NCI-H1105 treated with DMSO at 0.1 percent for 48 hours (cell line): ENCODE measurements at places on chromosomes 13 and 19.

- peak; percentile 43 for DNase-seq
These were observed 12.7 kb downstream of the EHD2 start for GRCh38 chr19:47725759-47726401.

DNA sequence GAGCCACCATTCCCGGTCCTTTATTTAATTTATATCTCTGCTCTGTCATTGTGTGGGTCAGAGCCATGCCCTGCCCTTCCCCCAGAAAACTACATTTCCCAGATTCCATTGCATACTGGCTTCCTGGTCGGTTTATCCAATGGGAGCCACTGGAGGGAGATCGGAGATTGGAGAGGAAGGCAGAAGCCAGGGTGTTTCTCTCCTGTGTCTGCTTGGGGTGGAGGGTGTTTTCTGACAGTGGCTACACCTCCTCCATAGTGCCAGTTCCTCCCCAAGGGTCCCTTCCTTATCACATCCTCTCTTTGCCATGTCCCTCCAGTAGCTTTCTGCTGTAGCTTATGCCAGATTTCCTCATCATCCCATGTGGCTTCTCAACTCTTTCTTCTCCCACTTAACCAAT lies 19.0 kb downstream of the OLFM2 start:
- peak; percentile 12 for DNase-seq

DNA sequence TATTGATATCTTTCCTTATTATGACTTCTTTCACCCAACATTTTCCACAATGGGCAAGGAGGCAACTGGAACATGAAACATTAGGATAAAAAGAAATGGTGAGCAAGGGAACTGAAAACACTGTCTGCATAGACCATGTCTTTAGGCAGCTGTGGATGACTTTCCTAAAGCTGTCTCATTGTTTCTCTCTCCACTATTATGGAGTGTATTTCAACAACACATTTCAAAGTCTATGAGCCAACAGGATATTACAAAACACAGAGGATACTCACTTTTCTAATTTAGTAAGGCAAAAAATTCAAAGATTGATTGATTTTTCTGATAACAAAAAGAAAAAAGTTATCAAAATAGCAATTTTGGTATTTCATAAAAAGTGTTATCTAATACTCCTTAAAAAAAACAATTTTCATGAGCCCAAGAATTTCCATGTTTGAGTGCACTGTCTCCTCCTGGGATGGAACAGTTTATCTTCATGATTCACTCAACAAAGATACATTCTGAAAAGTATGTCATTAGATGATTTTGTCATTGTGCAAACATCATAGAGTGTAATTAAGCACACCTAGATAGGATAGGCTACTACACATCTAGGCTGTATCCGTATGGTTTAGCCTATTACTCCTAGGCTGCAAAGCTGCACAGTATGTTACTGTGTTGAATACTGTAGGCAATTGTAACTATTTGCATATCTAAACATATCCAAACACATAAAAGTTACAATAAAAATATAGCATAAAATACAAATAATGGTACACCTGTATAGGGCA lies 1568.4 kb downstream of the SLITRK5 start:
- DNase-seq, result no peak

DNA sequence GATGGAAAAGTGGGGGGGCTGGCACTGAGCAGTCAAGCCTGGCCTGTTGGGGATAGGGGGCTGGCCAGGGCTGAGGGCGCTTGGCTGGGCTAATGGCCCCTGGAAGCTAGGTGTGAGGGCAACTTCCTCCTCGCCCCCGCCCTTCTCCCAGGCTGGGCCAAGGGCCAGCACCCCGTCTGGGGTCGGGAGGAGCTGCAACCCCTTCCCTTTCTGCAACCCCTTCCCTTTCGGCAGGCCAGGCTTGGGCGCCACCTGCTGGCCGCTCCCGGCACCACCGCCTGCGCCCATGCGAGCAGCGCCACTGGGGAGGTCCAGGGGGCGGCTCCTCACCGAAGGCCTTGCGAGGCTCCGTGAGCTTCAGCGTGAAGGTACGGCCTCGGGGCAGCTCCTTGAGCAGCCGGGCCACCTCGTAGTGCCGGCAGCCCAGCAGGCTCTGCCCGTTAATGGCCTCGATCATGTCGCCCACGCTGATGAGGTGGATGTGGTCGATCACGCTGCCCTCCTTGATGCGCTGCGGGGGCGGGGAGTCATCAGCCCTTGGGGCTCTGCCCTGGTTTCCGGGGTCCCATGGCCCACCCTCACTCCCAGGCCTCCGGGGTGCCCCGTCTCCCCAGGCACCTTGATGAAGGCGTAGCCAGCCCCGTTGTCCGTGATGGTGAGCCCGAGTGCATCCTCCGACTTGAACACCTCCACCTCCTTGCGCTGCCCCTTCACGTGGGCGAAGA lies 5.0 kb upstream of the PTGER1 start:
- peak; percentile 3 for DNase-seq

GRCh38 chr19:6808494-6808893 lies 36.0 kb downstream of the VAV1 start:
- DNase-seq, result no peak

GRCh38 chr19:5958851-5959122 lies 19.2 kb downstream of the RANBP3 start:
- no peak for DNase-seq

- DNase-seq, result no peak
These were observed 18.9 kb upstream of the BCL3 start for GRCh38 chr19:44729516-44730033.

DNA sequence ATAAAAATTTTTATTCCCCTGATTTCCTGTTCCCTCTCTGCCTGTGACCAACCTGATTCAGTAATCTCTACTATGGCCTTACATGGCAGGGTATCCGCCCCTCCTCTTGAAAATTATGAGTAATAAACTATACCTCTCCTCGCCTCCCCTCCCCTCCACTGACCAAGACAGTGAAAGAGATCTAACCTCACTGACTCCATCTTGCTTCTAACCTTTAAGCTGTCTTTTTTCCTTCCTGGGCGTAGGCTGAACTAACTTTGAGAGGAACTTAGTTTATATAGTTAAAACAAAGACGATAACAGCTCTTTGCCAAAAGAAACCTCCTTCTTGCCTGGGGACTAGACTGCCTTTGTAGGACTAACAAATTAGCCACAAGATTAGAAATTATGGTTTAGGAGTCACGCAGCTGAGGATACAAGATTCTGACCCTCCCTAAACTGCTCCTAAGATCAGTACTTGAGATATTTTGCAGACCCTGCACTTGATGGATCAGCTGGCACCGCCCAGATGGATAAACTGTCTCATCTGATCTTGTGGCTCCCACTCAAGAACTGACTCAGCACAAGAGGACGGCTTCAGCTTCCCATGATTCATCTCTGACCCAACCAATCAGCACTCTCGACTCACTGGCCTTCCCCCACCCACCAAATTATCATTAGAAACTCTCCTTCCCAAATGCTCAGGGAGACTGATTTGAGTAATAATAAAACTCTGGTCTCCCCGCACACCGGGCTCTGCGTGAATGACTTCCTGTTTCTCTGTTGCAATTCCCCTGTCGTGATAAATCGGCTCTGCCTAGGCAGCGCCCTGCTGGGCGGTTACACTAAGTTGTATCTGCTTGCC lies 187.1 kb downstream of the TDRD3 start:
- DNase-seq, result no peak

- DNase-seq, result no peak
These were observed 13.2 kb downstream of the GPX4 start for GRCh38 chr19:1116726-1117581.

- no peak for DNase-seq
These were observed 94.1 kb downstream of the TNFSF13B start for GRCh38 chr13:108363666-108364065.

DNA sequence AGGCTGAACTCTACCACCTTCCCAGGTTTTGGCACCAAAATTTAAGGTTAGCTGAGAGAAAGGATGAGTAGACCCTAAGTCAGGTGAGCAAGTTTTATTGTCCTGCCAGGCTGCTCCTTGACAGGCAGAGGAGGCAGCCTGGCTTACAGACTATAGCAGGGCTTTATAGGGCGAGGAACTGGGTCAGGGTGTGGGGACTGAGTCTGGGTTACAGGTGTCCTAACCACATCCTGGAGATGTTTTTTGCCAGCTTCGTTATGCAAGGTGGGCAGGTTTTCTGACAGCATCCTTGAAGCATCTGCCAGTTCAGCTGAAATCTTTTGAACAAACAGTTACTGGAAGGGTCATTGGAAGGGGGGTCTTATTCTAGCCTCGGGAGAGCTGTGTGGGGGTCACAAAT lies 905.7 kb upstream of the SLITRK5 start:
- DNase-seq, result no peak

- DNase-seq, result no peak
These were observed 116.9 kb downstream of the SIPA1L3 start for GRCh38 chr19:38023671-38024541.

DNA sequence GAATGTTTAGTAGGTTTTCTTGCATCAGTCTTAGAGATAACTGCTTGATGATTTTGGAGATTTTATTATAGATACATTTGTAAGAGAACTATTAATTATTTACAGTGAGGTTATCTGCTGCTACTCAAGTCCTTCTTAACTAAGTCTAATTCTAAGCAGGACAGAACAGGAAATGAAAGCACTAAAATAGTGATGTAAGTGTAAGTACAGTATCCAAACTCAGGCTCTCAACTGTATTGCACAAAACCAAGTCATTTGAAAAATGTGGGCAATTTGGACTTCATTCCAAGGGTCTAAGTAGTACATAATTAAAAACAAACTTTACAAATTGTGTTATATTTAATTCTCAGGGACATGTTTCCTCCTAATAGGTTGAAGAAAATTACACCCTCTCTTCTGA lies 417.1 kb downstream of the ITGBL1 start:
- no peak for DNase-seq

GRCh38 chr13:73922493-73923393 lies 211.5 kb downstream of the KLF12 start:
- no peak for DNase-seq

GRCh38 chr13:103961129-103961528 lies 894.9 kb upstream of the SLC10A2 start:
- DNase-seq, result no peak

DNA sequence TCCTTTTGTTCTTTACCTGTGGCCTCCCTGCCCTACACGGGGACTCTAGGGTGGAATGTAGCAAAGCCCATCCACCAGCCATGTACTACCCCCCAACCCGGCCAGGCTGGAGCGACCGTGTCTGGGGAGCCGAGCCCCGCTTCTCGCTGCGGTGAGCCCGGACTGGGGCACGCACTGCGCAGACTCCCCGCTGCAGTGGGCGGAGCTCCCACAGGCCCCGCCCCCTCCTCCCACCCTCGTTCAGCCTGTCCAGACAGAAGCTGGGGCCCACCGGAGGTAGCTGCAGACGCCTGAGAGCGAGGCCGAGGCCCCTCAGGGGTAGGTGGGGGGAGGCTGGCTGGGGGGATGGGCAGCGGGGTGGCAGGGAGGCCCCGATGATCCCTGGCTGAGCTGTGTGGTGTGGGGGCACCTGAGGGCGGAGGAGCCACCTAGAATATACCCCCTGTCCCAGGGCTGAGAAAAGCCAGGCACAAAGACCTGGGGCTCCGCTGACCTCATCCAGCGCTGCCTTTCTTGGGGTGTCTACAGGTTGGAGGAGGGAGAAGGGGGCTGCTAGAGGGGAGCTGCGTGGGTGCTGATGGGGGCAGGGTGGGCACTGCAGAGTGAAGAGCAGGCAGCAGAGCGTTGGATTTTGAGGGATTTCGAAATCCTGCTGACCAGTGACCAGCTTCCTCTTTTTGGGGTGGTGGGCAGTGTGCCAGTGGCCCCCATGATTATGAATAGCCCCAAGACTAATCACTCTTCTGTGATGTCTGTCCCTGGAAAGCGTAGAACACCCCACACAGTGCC lies 17.3 kb downstream of the PLD3 start:
- no peak for DNase-seq

DNA sequence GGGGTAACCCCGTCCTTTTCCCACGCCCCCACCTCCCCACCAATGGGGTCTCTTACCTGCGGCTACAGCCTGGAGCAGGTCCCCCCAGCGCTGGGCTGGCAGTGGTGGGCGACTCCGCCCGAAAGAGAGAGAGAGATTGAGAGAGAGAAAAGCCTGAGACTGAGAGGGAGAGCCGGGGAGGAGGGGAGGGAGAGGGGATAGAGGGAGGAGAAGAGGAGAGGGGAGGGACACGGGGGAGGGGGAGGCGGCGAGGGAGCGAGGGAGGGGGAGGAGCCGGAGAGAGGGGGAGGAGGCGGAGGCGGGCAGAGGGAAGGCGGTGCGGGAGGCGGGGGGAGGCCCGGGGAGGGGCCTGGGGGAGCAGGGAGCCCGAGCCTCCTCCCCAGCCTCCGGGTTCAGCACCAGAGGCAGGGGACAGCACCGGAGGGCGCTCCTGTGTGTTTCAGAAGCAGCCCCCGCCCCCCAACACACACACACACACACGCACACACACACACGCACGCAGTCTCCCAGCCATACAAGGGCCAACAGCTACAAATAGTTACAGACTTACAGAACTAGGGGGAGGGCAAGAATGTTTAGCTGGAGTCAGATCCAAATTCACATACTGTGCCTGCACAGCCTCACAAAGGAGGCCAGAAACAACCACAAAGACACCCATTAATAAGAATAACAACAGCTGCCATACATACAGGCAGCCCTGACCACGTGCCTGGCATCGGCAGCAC lies at the start of gene SLC8A2:
SLC8A2 (minus strand) TSS at position 161 of the 725 bp plus-strand sequence. CDS start 5,490 bp downstream, outside the sequence.
- peak; percentile 73 for DNase-seq

GRCh38 chr13:51303063-51303552 lies 36.4 kb upstream of the SERPINE3 start:
- DNase-seq, result no peak

DNA sequence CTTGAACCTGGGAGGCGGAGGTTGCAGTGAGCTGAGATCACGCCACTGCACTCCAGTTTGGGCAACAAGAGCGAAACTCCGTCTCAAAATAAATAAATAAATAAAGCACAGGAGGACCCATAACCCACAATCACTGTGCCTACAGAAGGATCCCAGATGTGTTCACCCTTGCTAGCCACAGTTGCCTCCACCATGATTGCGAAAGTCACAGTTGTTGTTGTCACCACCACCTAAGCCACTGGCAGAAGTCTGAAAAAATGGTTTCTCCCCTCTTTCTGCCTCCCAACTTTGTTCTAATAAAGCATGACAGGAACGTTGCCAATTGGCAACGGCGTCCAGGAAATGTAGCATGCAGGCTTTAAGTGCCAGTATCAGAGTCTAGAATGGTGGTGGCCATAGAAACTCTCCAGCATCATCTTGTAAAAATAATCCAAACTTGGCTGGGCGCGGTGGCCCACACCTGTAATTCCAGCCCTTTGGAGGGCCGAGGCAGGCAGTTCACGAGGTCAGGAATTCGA lies 2.2 kb upstream of the EPS15L1 start:
- no peak for DNase-seq

- DNase-seq, result no peak
These were observed 23.4 kb downstream of the RDH8 start for GRCh38 chr19:10036601-10037071.
